ENCODE measurements at places on chromosomes 2 and 18. TPM values are rescaled to one million over a fixed set of nuclear protein-coding genes. Genes with fewer than 3 reads are reported as not detected.
A peak's percentile ranks its signal among the peaks of the same experiment; 100 is the strongest.

- DNase-seq: no peak
- H3K27ac ChIP-seq: peak overlapping the region; percentile 6
- no peaks in the 10 kb centered on the region for H3K36me3 ChIP-seq
- H3K4me1 ChIP-seq: peaks cover 15% of the 10 kb centered on the region
- H3K4me3 ChIP-seq: no peak overlapping the region
Measured at GRCh38 chr2:127650041-127650784, 4.3 kb downstream of the GPR17 start.

DNA sequence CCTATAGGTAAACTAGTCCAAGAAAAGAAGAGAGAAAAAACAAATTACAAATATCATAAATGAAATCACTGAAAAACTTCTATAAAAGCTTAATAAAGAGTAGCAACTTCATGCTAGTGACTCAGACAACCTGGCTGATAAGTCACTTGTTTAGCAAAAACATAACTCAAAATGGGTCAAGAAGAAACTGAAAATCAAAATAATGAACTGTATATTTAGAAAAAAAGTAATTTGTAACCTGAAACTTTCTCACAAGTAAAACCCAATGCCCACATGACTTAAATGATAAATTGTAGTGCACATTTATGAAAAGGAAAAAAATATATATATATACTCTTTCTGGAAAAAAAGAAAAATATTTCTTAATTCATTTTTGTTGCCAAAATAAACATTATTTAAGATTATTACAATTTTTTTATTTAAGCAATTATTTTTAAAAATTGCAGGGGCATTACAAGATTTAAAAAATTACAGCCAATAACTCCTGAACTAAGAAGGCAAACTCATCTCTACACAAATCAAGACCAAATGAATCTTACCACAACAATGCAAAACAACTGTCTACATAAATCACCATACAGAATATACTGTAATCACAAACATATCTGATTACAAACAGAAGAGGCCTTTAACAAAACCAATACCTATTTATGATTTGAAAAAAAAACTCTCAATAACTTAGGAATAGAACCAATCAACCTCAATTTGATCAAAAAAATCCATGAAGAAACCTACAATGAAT, 406.3 kb downstream of the CDH7 start:
- H3K27me3 ChIP-seq: no peaks in the 10 kb centered on the region
- H3K36me3 ChIP-seq: no peaks in the 10 kb centered on the region

- H3K4me3 ChIP-seq: no peak overlapping the region
- peak overlapping the region; percentile 11 for H3K27ac ChIP-seq
- H3K36me3 ChIP-seq: no peaks in the 10 kb centered on the region
Measured at GRCh38 chr2:12318427-12319057, 398.2 kb upstream of the TRIB2 start.

DNA sequence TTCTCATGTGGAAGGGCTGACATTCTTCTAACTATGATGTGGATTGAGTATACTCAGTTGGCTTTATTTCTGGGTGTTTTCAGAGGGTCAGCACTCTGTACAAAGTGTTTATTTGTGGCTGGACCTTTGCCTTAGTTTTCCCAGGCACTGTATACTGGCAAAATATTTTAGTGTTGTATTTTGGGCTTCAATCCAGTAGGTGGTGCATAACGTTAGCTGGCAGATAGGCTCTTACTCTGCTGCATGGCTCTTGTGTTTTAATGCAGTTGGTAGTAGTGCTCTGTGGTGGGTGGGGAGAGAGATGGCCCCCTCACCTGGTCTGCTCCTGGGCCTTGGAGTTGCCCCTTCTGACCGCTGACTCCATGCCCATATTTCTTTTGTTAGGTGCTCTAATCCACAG, 75.6 kb upstream of the REG3A start:
- H3K4me3 ChIP-seq: no peak overlapping the region
- no peaks in the 10 kb centered on the region for H3K27me3 ChIP-seq
- H3K4me1 ChIP-seq: no peaks in the 10 kb centered on the region

Gene VWA3B
- total RNA-seq: not detected

Gene PLEK
- 1.8 TPM for total RNA-seq
